ENCODE measurements at places on chromosomes 16 and 17.
A peak's percentile ranks its signal among the peaks of the same experiment; 100 is the strongest.

- DNase-seq, result no peak
Observed at GRCh38 chr17:50618941-50619340, 15.7 kb upstream of the ABCC3 start.

- no peak for DNase-seq
Observed at GRCh38 chr16:63365649-63366304, 1329.5 kb upstream of the CDH8 start.

DNA sequence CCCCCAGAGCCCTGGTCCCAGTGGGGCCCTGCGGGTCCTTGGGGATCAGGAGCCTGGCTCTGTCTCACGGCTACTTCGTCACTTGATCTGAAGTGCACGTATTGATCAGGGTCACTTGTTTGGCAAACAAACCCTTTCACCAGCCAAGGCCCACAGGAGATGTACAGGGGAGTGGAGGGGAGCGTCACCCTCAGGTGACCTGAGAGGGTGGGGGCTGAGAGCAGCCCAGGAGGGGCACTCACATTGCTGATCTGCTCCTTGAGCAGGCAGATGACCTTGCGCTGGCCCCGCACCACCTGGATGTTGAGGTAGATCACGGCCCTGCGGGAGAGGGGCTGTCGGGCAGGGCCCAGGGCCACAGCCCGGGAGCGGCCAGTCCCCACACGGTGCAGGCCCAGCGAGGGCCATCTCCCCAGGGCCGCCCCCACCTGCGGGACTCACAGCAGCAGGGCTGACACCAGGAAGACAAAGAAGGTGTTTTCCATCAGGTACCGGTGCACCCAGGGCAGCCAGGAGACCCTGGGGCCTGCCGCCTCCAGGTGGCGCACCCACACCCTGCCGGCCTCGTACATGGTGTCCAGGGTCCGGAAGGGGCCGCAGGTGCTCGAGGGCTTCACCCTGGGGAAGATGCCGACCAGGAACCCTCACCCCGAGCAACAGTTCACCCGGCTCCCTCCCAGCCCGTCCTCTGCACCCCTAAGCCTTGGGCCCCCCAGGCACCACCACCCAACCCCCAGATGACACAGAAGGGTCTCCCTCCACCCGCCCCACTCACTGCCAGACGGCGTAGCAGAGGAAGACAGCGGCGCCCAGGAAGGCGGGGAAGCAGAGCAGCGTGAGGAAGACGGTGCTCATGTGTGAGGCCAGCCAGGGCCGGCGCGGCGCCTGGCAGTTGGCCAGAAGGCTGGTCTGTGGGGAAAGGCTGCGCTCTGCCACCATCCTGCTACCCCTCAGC lies 11.3 kb downstream of the TMC6 start:
- no peak for DNase-seq

- DNase-seq, result no peak
Observed at GRCh38 chr16:23934610-23935236, 98.9 kb downstream of the PRKCB start.

- peak; percentile 75 for DNase-seq
Observed at GRCh38 chr17:40553694-40554534, 11.4 kb downstream of the CCR7 start.

DNA sequence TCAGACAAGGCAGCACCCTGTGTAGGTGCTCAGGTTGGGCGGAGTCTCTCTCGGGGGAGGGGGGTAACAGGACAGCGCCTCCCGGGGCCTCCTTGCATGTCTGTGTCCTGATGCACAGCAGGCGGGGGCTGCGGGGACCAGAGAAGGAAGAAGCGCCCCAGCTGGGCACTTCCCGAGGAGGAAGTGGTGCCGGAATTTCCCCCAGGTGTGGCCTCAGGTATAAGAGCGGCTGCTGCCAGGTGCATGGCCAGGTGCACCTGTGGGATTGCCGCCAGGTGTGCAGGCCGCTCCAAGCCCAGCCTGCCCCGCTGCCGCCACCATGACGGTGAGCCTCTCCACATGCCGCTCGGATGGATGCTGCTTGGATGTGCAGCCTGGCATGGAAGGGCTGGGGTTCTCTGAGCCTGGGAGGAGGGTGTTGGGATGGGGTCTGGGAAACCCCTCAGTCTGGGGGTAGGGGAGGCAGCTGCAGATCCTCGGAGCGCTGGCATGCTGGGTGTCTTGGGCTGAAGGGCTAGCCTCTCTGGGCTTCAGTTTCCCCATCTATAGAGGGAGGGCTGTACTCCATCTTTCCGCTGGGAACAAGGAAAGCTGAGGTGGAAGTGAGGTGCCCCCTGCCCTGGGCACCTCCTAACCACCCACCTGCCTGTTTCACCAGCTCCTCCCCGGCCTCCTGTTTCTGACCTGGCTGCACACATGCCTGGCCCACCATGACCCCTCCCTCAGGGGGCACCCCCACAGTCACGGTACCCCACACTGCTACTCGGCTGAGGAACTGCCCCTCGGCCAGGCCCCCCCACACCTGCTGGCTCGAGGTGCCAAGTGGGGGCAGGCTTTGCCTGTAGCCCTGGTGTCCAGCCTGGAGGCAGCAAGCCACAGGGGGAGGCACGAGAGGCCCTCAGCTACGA lies at the start of gene IL17C:
TSS of gene IL17C (plus strand) at position 250 of the 908 bp plus-strand sequence. CDS start at position 320, 70 bp downstream.
- no peak for DNase-seq

DNA sequence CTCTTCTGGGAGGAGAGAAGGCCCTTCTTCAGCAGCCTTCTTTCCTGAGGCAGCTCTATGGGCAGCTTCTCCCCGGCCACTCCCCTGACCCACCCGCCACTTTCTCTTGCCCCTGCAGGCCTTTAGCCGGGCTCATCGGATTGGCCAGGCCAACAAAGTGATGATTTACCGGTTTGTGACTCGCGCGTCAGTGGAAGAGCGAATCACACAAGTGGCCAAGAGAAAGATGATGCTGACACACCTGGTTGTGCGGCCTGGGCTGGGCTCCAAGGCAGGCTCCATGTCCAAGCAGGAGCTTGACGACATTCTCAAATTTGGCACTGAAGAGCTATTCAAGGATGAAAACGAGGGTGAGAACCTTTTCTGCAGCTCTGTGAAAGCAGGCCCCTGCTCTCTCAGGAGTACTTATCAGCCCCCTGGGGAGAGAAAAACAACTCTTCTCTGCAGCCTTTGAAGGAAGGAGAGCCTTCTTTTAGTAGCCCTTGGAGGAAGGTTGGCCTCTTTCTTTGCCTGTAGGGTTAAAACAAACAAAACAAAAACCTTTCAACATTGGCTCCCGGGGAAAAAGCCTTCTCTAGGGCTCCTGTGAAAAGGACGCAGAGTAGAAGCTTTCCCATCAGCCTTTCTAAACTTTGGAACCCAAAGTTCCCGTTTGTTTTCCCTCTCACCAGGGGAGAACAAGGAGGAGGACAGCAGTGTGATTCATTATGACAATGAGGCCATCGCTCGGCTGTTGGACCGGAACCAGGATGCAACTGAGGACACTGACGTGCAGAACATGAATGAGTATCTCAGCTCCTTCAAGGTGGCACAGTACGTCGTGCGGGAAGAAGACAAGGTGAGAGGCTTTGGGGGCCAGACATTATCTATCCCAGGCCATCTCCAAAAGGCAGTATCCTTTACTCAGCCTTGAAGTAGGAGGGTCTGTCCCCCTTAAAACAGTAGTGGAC lies 12.7 kb downstream of the RNF227 start:
- DNase-seq, result no peak

- no peak for DNase-seq
Observed at GRCh38 chr16:61233713-61234112, 802.5 kb downstream of the CDH8 start.

GRCh38 chr17:27631411-27631760 lies 398 bp downstream of the LGALS9 start:
- DNase-seq, result no peak

- DNase-seq, result no peak
Observed at GRCh38 chr16:72975809-72976437, 72.0 kb downstream of the ZFHX3 start.

- DNase-seq, result no peak
Observed at GRCh38 chr17:76893623-76894334, 25.6 kb downstream of the MGAT5B start.

- DNase-seq, result no peak
Observed at GRCh38 chr16:3881499-3881990, 1.0 kb upstream of the CREBBP start.

- no peak for DNase-seq
Observed at GRCh38 chr16:52773026-52773425, 226.1 kb upstream of the TOX3 start.

DNA sequence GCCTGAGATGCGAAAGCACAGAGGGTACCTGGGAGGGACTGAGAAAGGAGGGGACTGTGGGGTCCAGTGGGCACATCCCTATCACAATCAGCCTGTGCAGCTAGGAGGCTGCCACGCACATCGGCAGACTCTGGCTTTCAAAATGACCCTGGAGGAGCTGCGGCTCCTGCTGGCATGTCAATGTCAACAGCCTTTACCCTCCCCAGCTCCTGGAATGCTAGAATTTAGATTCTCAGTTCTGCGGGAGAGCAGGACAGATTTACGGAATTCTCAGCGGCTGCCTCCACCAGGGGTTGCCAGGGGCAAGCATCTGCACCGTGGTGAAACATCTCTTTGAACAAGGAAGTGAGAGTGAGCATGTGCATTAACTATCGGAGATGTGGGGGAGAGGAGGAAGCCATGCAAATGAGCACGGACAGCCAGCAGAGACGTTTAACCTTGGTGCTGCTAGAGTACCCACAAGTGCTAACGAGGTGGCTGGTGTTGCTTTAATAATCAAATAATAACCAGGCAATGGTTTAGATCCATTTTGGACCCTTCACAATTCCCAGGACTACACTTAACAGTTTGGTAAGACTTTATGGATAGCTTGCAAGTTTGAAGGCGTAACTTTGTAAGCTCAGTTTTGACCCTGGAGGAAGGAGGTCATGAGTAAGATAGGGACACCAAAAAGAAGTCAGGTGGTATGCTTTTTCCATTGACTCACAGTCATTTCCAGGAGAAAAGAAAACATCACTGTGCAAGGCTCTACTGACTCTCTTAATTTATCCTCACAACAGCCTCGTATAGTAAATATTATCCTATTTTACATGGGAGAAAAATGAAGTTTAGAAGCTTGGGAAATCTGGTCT lies 54.1 kb downstream of the XYLT1 start:
- DNase-seq, result peak; percentile 66

DNA sequence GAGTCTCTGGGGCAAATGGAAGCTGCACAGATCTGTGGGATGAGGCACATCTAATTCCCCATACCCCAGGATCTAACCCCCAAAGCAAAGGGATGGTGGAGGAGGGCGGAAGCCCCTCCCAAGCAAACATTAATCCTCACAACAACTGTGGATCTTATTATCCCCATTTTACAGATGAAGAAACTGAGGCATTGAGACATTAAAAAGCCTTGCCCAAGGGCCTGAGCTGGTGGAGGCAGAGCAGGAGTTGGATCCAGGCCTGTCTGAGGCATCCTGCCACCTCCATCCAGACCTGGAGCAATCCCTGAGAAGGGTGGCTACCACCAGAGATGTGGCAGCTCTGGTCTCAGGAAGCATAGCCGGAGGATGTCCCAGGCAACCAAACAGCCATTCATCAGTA lies 17.7 kb upstream of the CBFB start:
- DNase-seq, result no peak

DNA sequence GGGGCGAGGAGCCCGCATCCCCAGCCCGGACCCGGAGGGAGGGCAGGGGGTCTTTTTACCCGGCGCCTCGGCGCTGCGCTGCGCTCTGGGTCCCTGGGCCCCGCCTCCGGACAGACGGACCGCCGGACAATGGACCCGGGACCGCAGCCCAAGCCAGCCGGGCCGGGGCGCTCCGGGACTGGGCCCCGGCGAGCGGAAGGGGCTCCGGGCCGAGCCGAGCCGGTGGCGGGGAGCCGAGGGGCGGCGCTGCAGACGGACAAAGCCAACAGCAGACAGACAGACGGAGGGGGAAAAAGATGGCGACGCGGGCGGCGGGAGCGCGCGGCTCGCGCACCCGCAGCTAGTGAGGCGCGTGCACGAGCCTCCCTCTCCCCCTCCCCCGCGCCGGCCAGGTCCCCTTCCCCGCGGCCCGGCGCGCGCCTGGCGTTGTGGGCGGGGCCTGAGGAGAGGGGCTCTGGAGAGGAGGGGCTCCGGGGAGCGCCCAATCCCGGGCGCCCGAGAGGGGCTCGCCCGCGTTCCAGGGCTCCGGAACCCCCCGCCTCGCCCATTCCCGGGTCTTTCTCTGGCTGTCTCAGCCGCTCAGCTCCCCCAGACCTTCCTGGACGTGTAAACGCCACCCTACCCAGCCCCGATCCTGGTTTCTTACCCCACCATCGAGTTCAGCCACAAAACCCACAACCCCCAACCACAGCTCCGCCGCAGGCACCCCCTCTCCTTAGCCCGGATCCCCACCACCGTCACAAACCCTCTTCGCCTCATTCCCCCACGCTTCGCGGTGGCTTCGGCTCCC lies at the start of gene ZNF821:
TSS of gene ZNF821 (minus strand) at position 334 of the 790 bp plus-strand sequence. CDS start 4,236 bp downstream, outside the sequence.
- peak; percentile 86 for DNase-seq

DNA sequence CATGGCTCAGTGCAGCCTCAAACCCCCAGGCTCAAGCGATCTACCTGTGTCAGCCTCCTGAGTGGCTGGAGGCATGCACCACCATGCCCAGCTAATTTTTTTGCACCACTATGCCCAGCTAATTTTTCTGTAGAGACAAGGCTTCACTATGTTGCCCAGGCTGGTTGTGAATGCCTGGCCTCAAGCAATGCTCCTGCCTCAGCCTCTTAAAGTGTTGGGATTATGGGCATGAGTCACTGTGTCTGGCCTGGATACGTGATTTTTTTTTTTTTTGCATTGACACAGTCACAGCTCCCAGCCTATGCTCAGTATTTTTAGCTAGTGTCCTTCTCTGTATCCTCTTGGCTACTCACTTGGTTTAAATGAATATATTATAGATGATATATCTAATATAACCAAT lies 377.0 kb upstream of the TNRC6C start:
- DNase-seq, result no peak

GRCh38 chr17:2963332-2964027 lies 99.9 kb downstream of the OR1D5 start:
- DNase-seq, result no peak

DNA sequence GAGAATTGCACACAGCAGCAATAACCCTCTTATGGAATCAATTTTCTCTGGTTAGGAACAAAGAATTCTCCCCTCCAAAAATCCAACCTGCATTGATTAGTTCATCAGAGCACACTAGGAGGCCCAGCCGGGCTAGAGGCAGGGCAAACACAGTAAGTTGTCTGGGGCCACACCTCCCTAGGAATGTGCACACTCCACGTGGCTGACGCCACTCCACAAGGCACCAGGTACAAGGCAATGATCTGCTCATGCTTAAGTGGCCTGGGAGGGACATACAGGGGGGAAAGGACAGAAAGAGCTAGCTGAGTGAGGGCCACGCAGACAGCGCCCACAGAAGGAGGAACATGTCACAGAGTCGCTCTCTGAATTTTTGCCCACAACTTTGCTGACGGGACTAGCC lies 107.6 kb downstream of the SLC39A11 start:
- no peak for DNase-seq

- DNase-seq, result no peak
Observed at GRCh38 chr17:70377654-70378053, 208.3 kb downstream of the KCNJ2 start.

DNA sequence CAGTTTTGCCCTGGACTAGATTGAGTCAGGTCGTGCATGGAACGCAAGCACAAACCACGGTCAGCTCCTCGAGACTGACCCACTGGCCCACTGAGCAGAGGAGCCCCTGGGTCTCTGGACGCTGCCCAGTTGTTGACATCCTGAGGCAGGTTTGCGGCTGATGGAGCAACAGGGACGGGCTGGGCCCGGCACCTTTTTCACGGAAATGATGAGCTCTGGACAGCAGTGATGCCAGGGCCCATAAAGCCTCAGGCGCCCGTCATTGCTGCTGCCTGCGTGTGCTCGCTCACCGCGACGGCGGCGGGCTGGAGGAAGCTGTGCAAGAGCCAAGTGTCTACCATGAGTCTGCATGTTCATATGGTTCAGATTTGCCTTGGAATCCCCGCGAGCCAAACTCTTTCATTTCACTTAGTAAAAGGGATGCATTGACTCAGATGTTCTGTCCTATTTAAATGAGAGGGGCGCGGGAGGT lies 30.8 kb upstream of the CRISPLD2 start:
- DNase-seq, result no peak

- no peak for DNase-seq
Observed at GRCh38 chr17:44787271-44787940, 28.6 kb downstream of the ADAM11 start.

Measured in activated naive CD4-positive, alpha-beta T cell treated with anti-CD3 and anti-CD28 coated beads, Interleukin-2, amount 50 U/mL, for 72 hours (primary cell).